Fibroblast of the conjunctiva (primary cell): ENCODE measurements at places on chromosomes 3 and 15.

DNA sequence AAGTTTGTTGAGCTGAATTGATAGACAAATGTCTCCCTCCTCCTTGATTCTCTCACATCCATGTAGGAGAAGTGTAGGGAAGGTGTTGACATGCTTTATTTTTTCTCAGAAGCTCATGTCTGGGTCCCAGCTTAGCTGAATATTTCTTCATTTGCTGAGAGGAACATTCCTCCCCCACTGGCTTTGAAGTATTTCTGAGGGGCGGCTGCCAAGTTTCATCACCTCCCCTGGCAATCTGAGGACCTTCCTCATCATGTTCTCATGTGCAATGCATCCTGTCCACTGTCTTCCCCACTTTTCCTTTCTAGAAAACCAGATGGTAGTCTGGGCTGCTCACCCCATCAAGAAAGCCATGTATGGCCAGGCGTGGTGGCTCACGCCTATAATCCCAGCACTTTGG is 168.9 kb upstream of the RGMA start:
- no peak for DNase-seq

- DNase-seq: no peak
Measured at GRCh38 chr15:34620814-34621213, 37.4 kb upstream of the GOLGA8B start.

GRCh38 chr3:115072265-115073021 is 74.6 kb downstream of the ZBTB20 start:
- DNase-seq: no peak

DNA sequence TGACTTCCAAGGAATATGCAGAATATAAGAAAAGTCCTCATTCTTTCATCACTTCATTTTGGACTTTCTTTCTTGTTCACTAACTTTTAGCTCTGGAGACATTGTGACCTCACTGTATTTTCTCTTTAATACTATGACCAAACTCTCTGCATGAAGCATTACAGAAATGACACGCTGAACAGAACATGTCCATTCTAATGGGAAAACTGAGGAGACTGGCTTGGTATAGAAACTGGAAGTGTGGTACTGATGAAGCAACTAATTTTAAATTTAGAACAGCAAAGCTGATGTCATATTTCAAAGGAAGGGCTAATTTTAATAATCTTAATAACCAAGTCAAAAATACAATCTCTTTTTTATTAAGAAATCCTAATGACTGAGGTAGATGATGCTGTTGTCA is 4.7 kb downstream of the DPH3 start:
- no peak for DNase-seq

- DNase-seq: no peak
Measured at GRCh38 chr3:171226794-171227193, 200.3 kb upstream of the SLC2A2 start.

- no peak for DNase-seq
Measured at GRCh38 chr15:63094495-63094931, 27.1 kb upstream of the LACTB start.

GRCh38 chr3:43417133-43417532 is 130.8 kb downstream of the SNRK start:
- DNase-seq: no peak

DNA sequence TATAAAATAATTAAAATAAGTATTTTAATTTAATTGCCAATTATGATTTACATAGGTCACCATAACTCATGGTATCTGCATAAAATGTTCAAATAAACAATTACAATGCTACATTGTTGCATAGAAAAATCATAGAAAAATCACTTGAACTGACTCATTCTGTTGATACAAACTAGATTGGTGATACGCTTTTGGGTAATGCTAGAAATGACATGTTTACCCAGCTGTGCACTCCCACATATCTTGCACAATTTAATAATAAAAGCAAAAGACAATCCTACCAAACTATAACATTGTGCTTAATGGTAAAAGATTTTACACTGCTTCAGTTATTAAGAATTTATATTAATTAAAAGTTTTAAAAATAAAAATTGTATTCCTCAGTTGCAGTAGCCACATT is 45.8 kb upstream of the FBXL22 start:
- no peak for DNase-seq

DNA sequence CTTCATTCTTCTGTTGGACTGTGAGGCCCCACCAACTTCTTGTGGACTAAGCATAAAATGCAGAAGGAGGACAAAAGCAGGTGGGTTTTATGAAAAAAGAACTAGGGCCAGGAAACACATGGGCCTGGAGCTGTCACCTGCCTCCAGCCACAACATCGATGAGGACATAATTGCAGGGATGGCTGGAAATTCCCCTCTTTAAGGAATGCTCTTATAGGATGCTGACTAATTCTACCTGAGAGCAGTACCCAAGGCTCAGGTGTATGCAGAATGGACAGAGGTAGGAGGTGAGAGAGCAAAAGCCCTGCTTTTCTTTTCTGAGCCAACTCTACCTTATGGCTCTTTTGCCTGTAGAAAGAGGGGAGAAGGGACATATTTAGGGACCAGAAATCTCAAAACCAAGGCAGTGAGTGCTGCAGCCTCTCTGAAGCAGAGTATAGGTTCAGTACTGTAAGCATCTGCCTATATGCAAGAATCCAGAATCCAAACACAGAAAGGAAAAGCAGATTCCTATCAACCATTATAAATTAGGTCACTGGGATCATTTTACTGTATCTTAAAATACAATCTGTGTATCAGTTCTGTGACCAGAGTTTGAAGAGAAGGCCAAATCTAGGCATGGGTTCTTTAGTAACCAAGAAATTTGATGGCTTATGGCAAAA is 205.3 kb upstream of the WNT5A start:
- no peak for DNase-seq

GRCh38 chr3:195906865-195907683 is 1.3 kb downstream of the TNK2 start:
- DNase-seq: no peak

DNA sequence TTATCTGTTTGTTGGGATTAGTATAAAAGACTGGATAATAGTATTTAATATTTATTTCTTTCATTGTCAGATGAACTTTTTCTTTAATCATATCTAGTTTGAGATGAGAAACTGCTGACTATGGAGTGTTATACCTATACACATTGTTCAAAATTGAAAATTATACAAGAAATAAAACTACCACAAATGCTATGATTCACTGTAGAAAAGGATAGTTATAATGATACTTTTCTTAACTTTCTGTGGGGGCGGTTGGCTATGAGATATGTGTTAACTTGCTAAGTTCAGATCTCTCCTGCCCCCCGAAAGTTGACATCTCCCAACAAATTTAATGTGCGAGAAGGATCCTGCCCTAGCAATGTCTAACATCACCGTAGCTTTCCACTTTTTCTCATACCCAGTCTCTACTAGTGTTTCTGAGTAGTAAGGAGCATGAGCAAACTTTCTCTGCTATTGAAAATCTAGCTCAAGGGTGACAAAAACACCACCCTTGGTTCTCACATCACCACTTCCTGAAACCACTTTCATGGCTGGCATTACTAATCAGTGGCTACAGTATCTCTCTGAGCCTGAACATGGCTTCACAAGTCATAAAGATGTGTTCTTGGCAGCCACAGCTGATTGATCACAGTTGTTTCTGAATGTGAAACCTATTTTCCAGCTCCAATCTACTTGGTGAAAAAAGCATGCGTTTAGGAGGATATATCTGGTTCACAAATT is 15.8 kb upstream of the SAMMSON start:
- DNase-seq: no peak

GRCh38 chr3:31724651-31725050 is 191.9 kb downstream of the STT3B start:
- peak; percentile 8 for DNase-seq

DNA sequence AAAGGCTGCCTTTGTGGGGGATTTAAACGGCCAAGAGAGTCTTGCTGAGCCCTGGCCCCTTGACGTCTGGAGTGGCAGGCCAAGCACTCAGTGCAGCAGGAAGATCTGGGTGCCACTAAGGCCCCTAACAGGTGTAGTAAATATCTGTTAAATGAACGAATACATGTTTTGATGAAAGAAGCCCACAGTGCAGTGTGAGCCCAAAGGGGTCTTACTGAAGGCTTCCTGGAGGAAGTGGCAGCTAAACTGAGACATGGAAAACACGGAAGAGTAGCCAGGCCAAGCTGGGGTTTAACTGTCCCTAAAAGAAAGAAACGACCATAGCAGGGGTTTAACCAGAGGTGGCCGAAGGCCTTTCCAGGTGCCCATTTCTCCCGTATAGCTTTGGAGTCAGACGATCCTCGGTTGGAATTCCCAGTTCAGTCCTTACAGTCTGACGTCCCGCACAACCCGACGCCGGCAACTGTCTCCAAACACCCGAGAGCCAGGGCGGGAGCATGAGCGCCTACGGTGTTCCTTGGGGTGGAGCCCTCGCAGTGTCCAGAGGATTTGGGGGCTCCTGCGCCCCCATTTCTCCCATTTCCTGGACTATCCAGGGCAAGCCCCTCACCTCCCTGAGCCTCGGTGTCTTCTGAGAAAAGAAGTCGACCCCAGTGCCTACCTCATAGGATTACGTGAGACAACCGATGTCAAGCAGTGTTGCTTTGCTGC is 910 bp upstream of the ABHD6 start:
- no peak for DNase-seq

DNA sequence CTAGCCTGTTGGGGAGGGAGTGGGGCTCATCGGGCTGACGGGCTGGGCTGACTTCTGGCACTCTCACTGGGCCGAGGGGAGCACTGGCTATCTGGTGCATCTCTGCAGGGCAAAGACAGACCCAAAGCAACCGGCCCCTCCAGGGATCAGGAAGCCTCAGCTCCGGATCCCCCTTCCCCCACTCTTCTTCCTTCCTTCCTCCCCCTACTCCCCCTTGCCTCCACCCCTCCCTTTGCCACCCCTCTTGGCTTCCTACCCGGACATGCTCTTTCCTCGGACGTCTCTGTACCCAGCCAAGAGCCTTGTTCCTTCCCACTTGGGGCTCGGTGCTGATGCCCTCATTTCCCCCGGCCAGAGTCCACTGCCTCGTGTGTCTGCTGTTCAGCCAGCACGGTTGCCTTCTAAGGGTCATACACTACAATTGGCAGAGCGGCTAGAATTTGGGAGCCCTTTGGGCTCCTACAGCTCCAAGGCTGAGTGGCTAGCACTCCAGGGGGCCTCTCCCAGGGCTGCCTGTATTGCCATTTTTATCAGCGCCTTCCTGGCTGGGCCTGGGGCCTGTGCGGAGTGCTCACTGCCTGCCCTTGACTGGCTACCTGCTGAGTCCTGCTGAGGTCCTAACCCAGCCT is 10.9 kb downstream of the SEMA3F start:
- peak; percentile 47 for DNase-seq

- DNase-seq: no peak
Measured at GRCh38 chr15:67063689-67064606, 1.5 kb upstream of the SMAD3 start.

GRCh38 chr3:50263478-50264382 is 5.2 kb upstream of the SEMA3B start:
- no peak for DNase-seq

- no peak for DNase-seq
Measured at GRCh38 chr15:31004220-31004733, 12.8 kb upstream of the MTMR10 start.

GRCh38 chr3:195735036-195735695 is 14.4 kb downstream of the MUC20 start:
- DNase-seq: no peak

- DNase-seq: no peak
Measured at GRCh38 chr15:93035953-93036810, 52.8 kb downstream of the RGMA start.

GRCh38 chr3:17840651-17841050 is 98.2 kb upstream of the TBC1D5 start:
- DNase-seq: no peak

DNA sequence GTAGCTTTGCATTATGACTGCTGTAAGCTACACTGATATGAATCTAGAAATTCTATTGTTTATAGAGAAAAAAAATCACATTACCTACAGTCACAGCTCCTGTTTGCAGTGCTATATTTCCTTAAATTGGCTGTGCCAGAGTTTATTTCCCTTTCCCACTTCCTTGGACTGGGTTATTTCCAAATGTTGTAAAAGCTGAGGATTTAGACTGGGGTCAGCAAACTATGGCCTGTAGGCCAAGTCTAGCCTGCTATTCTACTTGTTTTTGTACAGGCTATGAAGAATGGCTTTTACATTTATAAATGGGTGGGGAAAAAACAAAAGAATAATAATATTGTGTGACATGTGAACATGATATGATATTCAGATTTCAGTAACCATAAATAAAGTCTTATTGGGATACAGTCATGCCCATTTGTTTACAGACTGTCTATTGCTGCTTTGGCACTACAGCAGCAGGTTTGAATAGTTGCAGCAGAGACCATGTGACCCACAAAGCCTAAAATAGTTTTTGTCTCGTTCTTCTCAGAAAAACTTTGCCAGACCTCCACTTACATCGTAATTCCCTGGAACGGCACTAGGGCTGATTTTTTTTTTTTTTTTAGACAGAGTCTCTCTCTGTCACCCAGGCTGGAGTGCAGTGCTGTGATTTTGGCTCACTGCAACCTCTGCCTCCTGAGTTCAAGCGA is 7.8 kb downstream of the GLDN start:
- no peak for DNase-seq

- no peak for DNase-seq
Measured at GRCh38 chr15:70236341-70237086, 138.8 kb upstream of the TLE3 start.

- no peak for DNase-seq
Measured at GRCh38 chr3:165521131-165521871, 315.9 kb downstream of the BCHE start.

DNA sequence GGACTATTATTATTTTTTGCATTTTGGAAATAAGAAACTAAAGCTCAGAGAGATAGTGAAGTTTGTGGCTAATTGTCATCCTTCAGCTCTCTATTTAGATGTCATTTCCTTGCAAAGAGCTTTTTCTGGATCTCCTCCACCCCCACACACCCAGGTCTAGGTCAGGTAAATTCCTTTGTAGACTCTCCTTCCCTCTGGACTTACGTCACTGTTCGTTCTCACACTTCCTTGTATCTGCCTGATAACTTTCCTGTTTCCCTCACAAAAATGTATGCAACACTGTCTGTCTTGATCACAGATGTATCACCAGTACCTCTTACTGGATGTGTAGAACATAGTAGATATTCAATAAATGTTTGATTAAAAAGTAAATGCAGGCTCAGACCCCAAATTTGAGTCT is 6.1 kb upstream of the MB21D2 start:
- no peak for DNase-seq

DNA sequence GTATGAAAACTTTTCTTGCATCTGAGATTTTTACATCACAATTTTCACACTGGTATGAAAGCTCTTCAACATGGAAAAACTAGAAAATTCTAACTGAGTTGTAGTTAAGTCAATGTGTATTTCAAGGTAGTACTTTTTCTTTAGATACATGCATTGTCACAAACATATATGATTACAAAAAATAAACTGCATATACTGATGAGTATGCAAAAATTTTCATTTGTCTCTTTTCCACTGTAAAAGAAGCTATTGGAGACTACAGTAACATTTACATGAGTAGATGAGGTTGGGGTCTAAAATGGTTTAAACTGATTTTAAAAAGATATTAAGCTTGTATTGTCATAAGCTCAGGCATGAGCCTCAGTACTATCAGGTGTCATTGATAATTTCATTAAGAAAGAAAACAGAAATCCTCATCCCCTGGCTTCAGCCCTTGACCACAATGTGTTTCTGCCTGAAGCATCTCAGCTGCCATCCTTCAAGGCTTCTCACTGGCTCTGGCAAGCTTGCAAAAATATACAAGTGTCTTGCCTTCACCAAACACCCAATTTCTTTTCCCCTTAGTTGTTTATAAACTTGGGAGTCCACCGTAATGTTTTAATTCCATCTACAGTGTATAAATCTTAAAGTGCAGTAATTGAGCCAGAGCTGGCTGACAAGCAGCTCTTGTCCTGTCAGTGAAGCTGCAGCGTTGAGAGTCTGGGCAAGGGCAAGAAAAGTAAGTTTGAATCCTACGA is 71.9 kb downstream of the ALDH1A2 start:
- DNase-seq: no peak

GRCh38 chr15:62888623-62889022 is 153.9 kb upstream of the TPM1 start:
- DNase-seq: no peak
